ENCODE measurements at places on chromosomes 7 and 10. TPM values are rescaled to one million over a fixed set of nuclear protein-coding genes. Genes with fewer than 3 reads are reported as not detected.

EBF3 gene
- not detected for total RNA-seq

- H3K27ac ChIP-seq = no peak overlapping the region
- H3K4me3 ChIP-seq = no peak overlapping the region
- H3K4me1 ChIP-seq = no peaks in the 10 kb centered on the region
- H3K27me3 ChIP-seq = no peaks in the 10 kb centered on the region
- no peak for DNase-seq
Measured at GRCh38 chr7:154171422-154171821, 119.2 kb downstream of the DPP6 start.

GRCh38 chr7:146185844-146186243, 69.2 kb downstream of the CNTNAP2 start:
- H3K4me1 ChIP-seq = no peaks in the 10 kb centered on the region
- H3K27ac ChIP-seq = no peak overlapping the region
- DNase-seq = no peak
- no peaks in the 10 kb centered on the region for H3K27me3 ChIP-seq

GRCh38 chr10:91816981-91817380, 18.8 kb downstream of the TNKS2 start:
- no peak overlapping the region for H3K4me3 ChIP-seq
- H3K27ac ChIP-seq = no peak overlapping the region
- DNase-seq = no peak
- H3K27me3 ChIP-seq = no peaks in the 10 kb centered on the region
- no peaks in the 10 kb centered on the region for H3K4me1 ChIP-seq

- no peak overlapping the region for H3K4me3 ChIP-seq
Measured at GRCh38 chr10:126101736-126102135, 205.4 kb downstream of the FANK1 start.

Data from liver (tissue), 10 donors.